Activated CD4-positive, alpha-beta T cell treated with anti-CD3 and anti-CD28 coated beads, Interleukin-2, amount 10 ng/mL, durations not matched to agents 24 days and 14 days (primary cell): ENCODE measurements at places on chromosomes 12 and 14. TPM values are rescaled to one million over a fixed set of nuclear protein-coding genes. Genes with fewer than 3 reads are reported as not detected.

FGD6 gene
- total RNA-seq = 0.45 and 0.70 TPM in 2 replicates

SMIM41 gene
- 0.19 TPM in 1 of 2 replicates, not detected in the other for total RNA-seq

- no peaks in the 10 kb centered on the region for H3K27me3 ChIP-seq
- no peak overlapping the region for H3K4me3 ChIP-seq
- H3K36me3 ChIP-seq = peaks cover 5% of the 10 kb centered on the region
Observed at GRCh38 chr12:123141615-123142517, 9.0 kb downstream of the PITPNM2 start.

DNA sequence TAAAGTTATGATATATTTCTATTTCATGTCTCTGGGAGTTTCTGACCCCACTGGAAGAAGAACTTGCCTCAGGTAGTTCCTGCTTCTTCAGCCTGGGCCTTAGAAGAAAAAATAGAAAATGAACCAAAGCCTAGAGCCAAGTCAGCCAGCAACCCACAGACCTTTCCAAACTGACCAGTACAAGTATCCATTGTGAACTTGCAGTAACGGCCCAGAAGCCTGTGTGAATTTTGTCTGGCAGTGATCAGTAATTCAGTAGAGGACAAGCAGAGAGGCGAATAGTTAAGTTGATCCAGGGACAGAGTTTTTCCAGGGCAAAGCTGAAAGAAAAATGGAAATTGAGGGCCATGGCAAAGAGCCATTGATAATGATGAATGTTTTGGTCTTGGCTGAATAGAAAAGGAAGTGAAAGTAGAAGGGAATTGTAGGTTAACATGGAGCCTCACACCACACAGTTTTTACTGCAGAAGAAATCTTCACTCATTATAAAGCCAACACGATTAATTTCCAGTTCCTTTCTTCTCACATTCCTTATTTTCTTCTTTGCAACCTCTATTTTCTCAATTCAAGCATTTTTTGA is 311.8 kb downstream of the BTG1 start:
- DNase-seq = peak; percentile 41
- H3K4me1 ChIP-seq = peaks cover 3% of the 10 kb centered on the region
- no peaks in the 10 kb centered on the region for H3K36me3 ChIP-seq
- no peaks in the 10 kb centered on the region for H3K27me3 ChIP-seq

DNA sequence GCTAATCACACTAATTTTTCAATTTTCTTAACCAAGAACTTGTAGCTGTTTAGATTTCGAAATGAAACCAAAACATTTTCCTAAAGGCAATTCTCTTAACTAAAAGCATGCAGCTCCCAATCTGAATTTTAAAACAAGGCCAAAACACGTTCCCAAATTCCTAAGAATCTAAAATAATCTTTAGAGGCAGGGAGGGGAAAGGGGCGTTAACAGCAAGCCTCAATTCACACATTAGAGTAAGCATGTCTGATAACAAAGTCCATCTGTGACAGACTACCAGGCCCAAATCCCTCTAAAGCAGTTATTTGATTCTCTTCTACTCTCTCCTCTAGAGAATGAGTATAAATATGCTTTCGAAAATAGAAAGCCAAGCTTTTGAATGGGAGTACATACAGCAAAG is 754 bp downstream of the ATG14 start:
- H3K27me3 ChIP-seq = peaks cover 4% of the 10 kb centered on the region
- H3K4me1 ChIP-seq = peaks cover 25% of the 10 kb centered on the region
- no peaks in the 10 kb centered on the region for H3K36me3 ChIP-seq
- H3K27ac ChIP-seq = peak overlapping the region; percentile 85
- no peak for DNase-seq

DNA sequence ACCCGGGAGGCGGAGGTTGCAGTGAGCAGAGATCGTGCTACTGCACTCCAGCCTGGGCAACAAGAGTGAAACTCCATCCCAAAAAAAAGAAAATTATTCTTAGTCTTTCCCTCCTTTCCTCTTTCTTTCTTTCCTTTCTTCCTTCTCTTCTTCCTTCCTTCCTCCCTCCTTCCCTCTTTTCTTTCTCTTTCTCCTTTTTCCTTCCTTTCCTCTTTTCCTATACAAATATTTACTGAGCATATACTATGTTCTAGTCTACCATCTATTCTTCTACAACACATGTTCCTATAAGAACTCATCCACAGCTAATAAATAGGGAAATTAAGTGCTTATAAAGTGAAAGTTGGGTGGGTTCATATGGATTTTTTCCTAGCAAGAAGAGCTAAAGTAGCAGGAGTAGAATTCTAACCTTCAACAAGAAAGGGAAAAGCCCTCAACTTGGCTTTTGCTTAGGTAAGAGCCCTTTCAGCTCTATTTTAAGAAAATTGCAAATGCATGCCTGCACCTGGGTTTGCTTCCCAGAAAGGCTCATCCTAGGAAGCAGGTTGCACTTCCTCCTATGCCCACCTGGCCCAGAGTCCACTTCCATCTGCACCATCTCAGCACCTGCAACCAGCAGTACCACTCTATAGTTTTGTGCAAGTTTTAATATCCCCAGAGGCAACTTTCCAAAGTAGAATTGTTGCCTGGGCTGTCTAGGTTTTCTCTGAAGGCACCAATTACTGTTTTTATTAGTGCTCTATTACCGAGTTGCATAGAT is 122.0 kb upstream of the CCND2 start:
- peak overlapping the region; percentile 7 for H3K4me3 ChIP-seq
- H3K27me3 ChIP-seq = no peaks in the 10 kb centered on the region
- H3K36me3 ChIP-seq = peaks cover 15% of the 10 kb centered on the region
- H3K27ac ChIP-seq = peak overlapping the region; percentile 97
- H3K4me1 ChIP-seq = peaks cover 84% of the 10 kb centered on the region
- DNase-seq = no peak

DNA sequence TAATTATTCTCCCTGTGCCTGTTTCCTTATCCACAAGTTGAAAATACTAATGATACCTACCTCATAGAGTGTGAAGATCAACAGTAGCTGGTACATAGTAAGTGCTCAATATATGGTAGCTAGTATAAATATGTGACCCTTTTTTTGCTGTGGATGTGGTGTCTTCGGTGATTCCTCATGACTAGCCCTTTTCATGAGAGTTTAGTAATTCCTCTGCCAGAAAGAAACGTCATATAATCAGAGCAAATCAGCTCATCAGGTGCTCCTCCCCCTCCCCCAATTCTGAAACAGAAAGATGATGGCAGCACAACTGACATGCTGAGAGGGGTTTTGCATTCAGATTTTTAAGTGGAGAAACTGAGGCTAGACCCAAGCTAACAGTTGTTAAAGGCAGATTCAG is 210.8 kb downstream of the SLC41A2 start:
- peak overlapping the region; percentile 77 for H3K27ac ChIP-seq
- DNase-seq = no peak
- H3K4me1 ChIP-seq = peaks cover 62% of the 10 kb centered on the region
- peak overlapping the region; percentile 66 for H3K4me3 ChIP-seq
